ENCODE measurements at places on chromosomes 6 and 20.

DNA sequence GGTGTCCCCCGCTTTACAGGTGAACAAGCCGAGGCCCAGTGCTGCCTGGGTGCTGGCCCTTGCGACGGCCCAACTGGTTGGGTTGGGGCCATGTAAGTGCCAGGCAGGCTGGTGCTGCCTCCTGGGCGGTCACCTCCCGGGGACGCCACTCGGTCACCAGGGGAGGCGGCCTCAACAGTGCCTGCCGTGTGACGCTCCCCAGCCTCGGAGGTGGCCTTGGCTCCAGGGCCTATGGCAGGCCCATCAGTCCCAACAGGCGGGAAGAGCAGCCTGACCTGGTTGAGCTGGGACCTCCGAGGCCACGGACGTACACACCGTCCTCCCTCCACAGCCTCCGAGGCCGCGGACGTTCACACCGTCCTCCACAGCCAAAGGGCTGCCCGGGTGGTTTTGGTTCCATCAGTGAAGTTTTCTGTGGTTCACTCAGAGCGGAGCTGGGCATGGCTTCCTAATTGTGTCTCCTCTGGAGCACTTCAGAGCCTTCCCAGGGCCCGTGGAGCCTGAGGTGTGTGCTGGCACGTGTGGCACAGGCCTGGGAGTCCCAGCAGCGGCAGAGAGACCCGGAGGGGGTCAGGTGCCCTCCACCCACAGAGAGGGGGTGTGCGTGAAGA, 19.3 kb upstream of the SLCO4A1 start:
- no peak for DNase-seq

DNA sequence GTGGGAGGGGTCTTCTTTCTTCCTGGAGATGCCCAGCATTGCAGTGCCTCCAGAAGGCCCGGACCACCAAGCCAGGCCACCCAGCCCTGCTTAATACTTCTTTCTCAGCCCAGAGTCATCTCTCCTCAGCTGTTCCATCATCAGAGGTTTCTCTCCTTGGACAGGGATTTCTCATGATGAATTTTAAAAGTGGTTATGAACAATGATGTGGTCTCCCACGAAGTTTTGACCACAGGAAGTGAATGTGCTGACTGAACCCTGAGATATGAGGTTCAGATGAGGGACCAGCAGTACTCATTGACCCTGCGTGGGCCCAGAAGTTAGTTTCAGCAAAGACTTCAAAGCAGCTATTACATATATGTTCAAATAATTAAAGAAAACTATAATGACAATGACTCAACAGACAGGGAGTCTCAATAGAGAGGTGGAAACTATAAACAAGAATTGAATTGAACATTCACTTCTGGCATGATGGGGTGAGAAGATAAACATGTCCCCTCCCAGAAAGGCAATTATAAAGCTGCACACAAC, 114.5 kb upstream of the SLC22A16 start:
- DNase-seq: no peak

- DNase-seq: no peak
Observed at GRCh38 chr6:73774311-73774774, 78.3 kb downstream of the CD109 start.

DNA sequence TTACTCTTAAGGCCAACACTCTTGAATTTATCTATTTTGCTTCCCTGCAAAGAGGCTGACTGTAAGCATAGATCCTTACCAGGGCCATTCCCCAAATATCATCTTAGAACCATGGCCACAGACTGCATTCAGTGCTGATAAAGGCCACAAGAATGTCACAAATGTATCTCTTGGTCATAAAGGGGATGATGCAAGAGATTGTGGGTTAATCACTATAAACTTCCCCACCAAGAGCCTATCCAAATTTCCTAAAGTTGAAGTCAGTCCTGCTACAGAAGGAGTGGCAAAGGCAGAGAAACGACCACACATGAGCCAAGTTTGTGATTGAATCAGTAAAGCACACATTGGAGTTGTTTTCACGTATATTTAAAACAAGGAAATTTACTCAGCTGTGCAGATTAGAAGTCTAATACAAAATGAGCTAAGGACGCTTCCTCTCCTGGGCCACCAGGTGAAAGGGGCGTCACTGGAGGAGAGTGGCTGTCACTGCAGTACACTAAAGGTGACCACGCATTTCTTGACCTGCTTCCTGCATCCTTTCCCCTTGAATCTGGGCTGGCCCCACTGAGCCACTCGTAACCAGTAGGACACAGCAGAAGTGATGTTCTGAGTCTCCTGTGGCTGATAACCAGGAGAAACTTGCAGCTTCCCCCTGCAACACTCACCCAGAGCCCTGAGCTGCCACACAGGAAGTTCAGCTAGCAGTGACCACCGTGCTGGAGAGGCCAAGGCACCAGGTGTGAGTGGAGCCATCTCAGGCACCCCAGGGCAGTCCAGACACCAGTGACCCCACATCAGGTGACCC, 181.9 kb downstream of the SYNDIG1 start:
- DNase-seq: no peak

DNA sequence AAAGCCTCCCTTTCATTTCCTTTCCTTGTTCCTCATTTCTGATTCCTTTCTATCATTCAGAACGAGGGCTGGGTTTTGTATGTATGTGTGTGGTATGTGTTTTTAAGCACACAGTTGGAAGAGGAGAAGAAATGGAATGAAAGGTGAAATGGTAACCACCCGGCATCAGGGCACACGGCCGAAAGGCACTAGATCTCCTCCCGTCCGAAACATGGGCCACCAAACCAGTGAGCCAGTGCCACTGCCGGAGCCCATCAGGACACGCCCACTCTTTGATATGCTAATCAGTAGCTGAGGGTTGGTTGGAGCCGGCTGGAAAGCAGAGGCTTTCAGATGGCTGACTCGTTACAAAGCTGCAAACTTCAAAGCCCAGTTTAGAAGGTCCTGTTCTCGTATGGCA, 228.6 kb upstream of the JARID2 start:
- no peak for DNase-seq

DNA sequence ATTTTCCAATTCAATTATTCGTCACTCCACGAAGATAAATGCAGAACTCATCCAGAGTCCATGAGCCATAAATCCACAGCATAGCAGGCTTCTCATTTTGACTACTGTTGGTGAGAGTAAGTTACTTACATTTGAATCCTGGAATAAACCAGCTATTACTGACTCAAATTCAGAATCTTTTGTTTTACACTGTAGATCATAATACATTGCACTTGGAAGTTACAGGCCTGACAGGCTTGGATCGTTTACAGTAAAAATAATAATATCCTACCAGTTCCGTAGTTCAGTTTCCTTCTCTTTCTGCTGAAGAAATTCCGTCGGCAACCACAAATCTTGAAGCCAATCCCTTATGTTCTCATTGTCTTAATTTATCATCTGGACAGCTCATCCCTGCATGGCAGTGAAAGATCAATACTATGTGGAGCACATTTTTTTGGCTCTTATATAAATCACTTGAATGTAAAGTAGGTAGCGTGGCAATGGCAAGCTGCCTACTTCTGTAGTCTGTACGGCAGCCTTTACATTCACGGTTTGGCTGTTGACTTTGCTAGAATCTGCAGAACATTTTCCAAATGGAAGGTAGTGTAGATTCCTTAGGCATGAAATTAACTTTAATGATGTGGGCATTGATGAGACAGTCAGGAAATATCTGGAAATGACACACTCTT, 142.9 kb downstream of the WDR27 start:
- no peak for DNase-seq

GRCh38 chr20:46835418-46835817, 59.2 kb upstream of the EYA2 start:
- no peak for DNase-seq

DNA sequence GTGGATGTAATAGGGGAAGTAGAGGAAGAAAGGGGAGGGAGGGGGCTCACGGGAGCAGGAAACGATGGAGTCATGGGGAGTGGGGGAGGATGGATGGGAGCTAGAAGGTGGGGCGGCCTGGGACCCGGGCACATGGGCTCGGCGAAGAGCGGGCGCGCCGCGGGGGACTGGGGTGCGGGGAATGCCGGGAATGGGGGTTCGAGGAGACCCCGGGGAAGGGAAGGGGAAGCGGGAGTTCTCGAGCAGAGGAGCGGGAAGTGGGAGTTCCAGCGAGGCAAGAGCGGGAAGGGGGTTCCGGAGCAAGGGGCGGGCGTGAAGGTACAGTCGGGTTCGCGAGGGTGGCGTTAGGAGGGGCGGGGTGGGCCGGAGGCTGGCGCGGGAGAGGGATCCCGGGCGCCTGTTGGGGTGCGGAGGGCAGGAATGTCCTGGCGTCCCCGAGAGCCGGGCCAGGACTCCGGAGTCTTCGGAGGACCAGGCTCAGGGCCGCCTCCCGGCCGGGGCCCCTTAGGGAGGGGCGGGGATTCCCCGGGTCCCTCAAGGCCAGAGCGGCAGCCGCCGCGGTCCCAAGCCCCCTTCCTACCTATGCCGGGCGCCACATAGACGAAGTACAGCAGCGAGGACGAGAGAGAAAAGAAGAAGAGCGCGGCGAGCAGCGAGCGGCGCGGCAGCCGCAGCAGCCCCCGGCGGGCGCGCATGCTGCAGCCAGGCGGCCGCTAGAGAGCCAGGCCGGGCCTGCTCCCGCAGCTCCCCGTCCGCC, 504 bp downstream of the B4GALT5 start:
- peak; percentile 4 for DNase-seq

GRCh38 chr20:49914310-49915117, 815 bp downstream of the SPATA2 start:
- no peak for DNase-seq

GRCh38 chr6:75268121-75268987, 16.2 kb downstream of the TMEM30A start:
- no peak for DNase-seq

- no peak for DNase-seq
Observed at GRCh38 chr6:119043783-119044182, 34.7 kb downstream of the FAM184A start.

GRCh38 chr20:1644101-1644962, 13.2 kb downstream of the SIRPG start:
- no peak for DNase-seq

GRCh38 chr6:110687326-110687725, 127.9 kb downstream of the CDK19 start:
- DNase-seq: no peak
